ENCODE measurements at places on chromosomes 5 and 9.

DNA sequence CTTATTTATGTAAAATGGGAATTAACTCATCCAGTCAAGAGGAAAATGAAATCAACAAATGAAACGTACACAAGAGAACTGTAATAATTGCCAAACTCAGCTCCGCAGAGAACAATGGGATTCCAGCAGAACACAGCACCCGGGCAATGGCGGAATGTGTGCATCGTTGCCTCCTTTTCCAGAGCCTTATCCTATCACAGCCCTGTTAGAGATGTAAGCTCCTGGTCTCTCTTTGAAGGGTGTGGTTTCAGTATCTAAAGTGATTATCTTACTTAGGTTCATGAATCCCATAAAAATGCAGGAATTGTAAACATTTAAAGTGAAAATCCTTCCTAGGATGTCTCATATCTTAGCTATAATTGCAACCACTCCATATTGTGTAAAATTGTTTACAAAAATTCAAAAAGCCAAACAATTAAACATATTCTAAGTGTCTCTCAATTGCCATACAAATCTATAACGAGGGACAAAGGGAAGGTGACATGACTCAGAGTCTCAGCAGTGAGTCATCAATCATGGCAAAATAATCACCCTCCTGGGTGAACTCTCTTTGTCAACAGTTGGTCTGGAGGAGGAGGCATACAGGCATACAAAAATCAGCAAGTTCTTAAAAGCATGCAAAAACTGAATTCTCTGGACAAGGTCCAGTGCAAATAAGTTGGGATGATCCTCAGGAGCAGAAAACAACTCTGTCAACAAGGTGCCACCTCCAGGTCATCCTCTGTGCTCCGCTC, 22.6 kb downstream of the SEMA5A start:
- DNase-seq, result no peak

GRCh38 chr5:38613992-38614836, 57.8 kb upstream of the LIFR start:
- DNase-seq, result no peak

- peak; percentile 78 for DNase-seq
Measured at GRCh38 chr9:14846871-14847311, 63.3 kb downstream of the FREM1 start.

DNA sequence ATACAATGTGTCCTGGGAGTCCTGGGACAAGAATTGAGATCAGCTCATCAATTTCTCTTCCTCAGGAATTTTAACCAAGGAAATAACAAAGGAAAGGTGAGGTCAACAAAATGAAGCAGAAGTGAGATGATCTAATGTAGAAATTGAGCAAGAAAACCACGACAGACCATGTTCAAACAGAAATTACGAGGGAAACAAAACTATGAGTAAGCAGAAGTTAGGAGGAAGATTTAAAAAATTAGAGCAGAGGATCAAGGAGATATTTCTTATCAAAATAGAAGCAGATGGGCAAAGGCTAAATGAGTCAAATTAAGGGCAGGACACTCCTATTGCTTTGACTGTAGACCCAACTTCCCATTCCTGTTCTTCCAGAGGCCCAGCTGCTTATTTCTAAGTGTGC, 97.4 kb downstream of the HINT1 start:
- no peak for DNase-seq

DNA sequence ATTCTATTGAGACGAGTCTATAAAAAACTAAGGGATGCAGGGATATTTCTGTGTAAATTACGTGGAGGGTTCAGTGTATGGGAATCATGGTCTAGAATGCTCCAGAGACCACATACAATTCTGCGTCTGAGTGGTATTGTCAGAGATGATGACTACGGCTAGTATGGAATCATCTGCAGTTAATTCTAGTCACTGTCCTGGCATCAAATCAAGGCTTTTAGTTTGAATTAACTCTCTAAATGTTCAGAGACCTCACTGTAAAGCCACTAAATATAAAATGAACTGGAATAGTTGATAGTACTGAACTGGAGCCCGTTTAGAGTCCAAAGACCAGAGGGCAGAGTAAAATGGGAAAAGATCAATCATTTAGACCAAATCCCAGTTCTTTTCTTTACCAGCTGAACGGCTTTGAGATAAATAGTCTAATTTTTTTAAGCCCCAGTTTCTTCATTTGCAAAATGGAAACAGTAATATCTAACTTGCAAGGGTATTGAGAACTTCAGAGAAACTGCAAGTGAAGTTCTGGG, 599.8 kb downstream of the EBF1 start:
- DNase-seq, result no peak

GRCh38 chr9:126283799-126284465, 42.7 kb upstream of the MVB12B start:
- no peak for DNase-seq

GRCh38 chr5:113053511-113053995, 77.0 kb downstream of the DCP2 start:
- no peak for DNase-seq

- no peak for DNase-seq
Measured at GRCh38 chr5:138946241-138946623, 71.1 kb upstream of the LRRTM2 start.

DNA sequence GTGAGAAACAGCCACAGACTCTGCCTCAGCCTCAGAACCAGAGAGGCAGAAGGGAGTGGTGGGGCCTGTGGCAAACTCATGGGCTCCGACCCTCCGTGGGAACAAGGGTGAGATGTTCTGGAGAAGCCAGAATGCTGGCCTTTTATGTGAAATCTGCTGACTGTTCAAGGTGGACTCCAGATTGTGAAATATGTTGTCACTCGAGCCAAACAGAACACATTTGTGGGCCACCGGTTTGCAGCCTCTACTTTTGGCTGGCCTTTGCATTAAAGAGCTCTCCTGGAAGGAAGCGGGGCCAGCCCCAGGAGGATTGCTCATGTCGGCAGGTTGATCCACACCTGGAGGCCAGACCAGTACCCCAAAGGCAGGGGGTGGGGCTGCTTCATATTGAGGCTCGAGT, 62.4 kb downstream of the ERGIC1 start:
- no peak for DNase-seq

Data from NCI-H524 (cell line).